ENCODE measurements at places on chromosomes 13 and 19. TPM values are rescaled to one million over a fixed set of nuclear protein-coding genes. Genes with fewer than 3 reads are reported as not detected.

DNA sequence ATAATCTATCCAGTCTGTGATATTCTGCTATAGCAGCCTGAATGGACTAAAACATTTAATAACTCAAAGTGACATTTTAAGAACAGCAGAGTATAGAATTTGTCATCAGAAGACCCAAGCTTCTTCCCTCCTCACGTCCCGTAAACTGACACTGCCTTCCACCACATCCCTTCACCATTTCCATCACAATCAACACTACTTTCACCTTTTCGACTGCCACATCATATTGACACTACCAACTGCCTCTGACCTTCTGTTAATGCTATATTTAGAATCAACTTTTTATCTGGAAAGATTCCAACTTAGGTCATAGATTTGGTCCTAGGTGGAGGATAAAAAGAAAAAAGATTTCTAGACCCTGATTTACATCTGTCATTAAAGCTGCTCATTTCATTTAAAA is 39.6 kb downstream of the STOML3 start:
- H3K4me3 ChIP-seq: no peak overlapping the region
- no peaks in the 10 kb centered on the region for H3K27me3 ChIP-seq
- H3K27ac ChIP-seq: no peak overlapping the region
- peaks cover 3% of the 10 kb centered on the region for H3K4me1 ChIP-seq

GRCh38 chr13:44307255-44307654 is 66.4 kb upstream of the SERP2 start:
- no peak overlapping the region for H3K27ac ChIP-seq
- H3K27me3 ChIP-seq: peaks cover 23% of the 10 kb centered on the region
- no peak for DNase-seq
- H3K36me3 ChIP-seq: no peaks in the 10 kb centered on the region
- H3K4me3 ChIP-seq: peak overlapping the region; percentile 33

- no peaks in the 10 kb centered on the region for H3K4me1 ChIP-seq
- H3K27me3 ChIP-seq: no peaks in the 10 kb centered on the region
- H3K36me3 ChIP-seq: no peaks in the 10 kb centered on the region
- H3K4me3 ChIP-seq: no peak overlapping the region
Measured at GRCh38 chr13:101869553-101869952, 417.1 kb downstream of the ITGBL1 start.

DNA sequence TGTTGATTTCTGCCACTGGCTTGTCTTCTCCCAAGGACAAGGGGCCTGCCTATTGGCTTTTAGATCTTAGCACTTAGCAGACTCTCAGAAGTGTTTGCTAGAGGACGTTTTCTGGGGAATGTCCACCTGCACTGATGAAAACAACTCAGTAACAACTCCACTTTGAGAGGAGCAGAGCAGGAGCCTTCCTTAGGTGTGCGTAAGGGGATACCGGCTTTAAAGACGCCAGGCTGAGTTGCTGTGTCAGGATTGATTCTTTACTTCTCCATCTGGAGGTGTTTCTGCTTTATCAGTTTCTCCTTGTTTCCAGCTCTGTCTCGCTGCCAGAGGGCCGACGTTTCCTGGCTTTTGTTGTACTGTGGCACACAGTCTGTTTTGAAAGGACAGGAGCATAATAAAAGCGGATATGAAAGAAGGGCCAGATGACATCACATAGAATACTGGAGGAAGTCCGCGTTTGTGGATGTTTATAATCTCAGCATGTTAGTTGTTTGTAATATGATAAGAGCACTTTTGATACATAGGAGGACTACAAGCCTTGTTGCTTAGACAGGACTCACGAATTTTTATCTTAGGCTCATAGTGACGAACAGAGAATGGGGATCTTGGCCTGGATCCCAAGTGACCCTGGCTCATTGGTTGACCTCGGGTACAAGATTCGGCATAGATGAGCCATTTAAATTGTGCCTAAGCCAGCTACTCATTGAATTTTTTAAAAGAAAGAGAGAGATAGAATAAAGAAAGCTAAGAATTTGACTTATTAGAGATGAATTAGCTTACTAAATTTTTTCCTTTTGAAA is 34.6 kb downstream of the COL4A2 start:
- no peak overlapping the region for H3K4me3 ChIP-seq
- H3K27me3 ChIP-seq: no peaks in the 10 kb centered on the region
- DNase-seq: no peak
- H3K27ac ChIP-seq: no peak overlapping the region

DNA sequence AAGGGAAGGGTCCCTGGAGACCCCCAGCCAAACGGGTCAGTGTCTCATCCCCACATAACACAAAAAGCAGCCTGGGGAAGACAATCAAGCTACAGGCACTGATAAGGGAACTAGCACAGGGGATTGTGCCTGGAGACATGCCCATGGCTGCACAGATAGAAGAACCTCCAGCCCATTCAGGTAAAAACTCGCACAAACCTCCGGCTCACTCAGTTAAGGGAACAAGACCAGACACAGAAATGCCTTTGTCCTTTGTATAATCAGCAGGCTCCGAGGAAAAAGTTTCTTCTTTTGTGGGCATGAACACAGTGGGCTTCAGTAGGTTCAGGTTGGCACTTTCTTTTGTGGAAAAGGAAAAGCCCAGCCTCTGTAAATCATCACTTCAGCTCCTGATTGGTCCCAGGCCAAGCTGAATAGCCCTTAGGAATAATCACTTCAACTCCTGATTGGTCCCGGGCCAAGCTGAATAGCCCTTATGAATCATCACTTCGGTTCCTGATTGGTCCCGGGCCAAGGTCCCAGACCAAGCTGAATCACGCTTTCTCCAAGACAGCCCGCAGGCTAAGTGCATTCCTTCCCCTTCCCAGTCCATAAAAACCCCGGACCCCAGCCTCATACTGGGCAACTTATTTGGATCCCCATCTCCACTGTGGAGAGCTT is 5.0 kb upstream of the ZNF230 start:
- H3K4me3 ChIP-seq: no peak overlapping the region
- H3K27me3 ChIP-seq: no peaks in the 10 kb centered on the region
- peaks cover 4% of the 10 kb centered on the region for H3K36me3 ChIP-seq
- no peak for DNase-seq
- no peak overlapping the region for H3K27ac ChIP-seq

- peaks cover 47% of the 10 kb centered on the region for H3K27me3 ChIP-seq
- no peak within 1 kb of the TSS for H3K27ac ChIP-seq
- H3K4me3 ChIP-seq: peak within 1 kb of the TSS; percentile 60
- peak; percentile 83 for DNase-seq
- no peaks in the 10 kb centered on the region for H3K4me1 ChIP-seq
- H3K36me3 ChIP-seq: no peaks in the 10 kb centered on the region
Measured at GRCh38 chr19:17448131-17448967, at the start of gene TMEM221. Gene TMEM221, minus strand, starts transcription at chr19:17448668. Its CDS starts 206 bp downstream, at chr19:17448462.

- H3K36me3 ChIP-seq: no peaks in the 10 kb centered on the region
- H3K4me3 ChIP-seq: no peak overlapping the region
- no peaks in the 10 kb centered on the region for H3K4me1 ChIP-seq
Measured at GRCh38 chr13:84050536-84050935, 168.3 kb upstream of the SLITRK1 start.

DNA sequence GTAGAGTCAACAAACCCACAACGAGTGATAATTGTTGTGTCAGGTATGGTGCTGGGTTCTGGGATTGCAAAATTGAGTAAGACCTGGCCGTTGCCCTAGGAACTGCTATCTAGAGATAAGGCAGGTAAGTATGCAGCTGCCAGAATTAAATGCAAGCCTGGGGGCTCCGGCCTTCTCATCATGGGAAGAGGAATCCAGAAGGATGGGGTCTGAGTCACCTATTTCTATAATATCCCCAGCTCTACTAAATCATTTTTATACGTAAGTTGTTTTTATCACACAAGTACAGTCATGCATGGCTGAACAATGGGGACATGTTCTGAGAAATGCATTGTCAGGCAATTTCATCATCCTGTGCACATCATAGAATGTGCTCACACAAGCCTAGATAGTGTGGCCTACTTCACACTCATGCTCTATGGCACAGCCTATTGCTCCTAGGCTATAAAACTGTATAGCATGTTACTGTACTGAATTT is 203.0 kb downstream of the KLF5 start:
- H3K27ac ChIP-seq: no peak overlapping the region
- H3K4me3 ChIP-seq: no peak overlapping the region
- H3K27me3 ChIP-seq: no peaks in the 10 kb centered on the region
- H3K4me1 ChIP-seq: peaks cover 12% of the 10 kb centered on the region

DNA sequence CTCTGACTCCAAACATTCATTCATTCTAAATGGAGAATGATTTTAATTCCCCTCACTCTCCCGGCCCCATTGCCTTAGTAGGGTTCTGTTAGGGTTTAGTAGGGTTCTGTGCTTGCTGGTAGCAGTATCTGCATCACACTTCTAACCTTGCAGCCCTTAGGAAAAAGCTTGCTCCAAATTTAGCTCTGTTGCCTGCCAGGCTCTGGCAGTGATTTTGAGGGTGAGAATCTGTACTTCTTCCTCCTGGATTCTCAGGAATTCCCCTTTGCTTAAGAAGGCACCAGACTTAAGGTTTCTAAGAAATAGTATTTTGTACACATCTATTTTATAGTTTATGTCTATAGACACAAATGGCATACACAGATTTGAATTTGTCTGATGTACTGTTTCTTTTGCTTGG is 14.7 kb downstream of the B3GLCT start:
- no peak overlapping the region for H3K4me3 ChIP-seq
- no peak for DNase-seq
- H3K36me3 ChIP-seq: no peaks in the 10 kb centered on the region
- H3K27ac ChIP-seq: no peak overlapping the region
- no peaks in the 10 kb centered on the region for H3K27me3 ChIP-seq

The DACT3 gene
- 2.2 TPM for total RNA-seq

The PCDH9 gene
- total RNA-seq: 0.24 TPM

The JAK3 gene
- total RNA-seq: 3.9 TPM

The FGF14 gene
- 0.43 TPM for total RNA-seq

All from neural progenitor cell (in vitro differentiated cells).